ENCODE measurements at places on chromosomes 1 and 21.

- no peak for DNase-seq
Observed at GRCh38 chr1:175763797-175764196, 20.4 kb upstream of the TNR start.

DNA sequence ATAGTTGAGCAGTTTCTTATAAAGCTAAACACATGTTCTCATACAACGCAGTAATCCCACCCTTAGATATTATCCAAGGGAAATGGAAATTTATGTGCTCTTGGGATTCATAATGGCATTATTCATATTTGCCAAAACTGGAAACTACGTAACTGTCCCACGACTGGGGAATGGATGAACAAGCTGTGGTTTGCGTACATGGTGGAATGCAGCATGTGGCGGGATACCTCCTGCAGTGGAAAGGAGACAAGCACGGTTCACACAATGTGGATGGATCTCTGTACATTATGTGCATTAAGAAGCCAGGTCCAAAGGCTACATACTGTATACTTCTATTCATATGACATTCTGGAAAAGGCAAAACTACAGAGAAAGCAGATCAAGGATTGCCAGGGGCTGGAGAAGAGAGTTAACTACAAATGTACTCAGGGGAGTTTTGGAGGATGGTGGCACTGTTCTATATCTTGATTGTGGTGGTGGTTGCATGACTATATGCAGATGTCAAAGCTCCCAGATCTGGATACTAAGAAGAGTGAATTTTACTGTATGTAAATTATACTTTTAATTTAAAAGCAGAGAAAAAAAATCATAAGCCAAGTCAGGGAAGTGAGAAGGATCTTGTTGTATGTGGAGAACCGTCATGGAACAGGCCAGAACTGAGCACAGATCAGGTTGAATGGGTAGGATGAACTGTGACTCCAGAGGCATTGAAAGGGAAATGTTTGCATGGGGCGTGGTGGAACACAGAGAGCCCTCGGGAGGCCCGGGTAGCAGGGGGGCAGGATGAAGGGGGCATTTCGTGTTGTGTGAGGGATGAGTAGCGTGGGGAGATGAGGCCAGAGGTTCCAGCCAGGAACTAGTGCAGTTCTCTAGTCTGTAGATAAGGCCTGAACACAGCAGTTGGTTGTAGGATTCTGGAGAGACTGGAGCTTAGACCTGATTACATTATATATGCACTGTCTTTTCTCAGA is 90.7 kb downstream of the GALNT2 start:
- no peak for DNase-seq

- no peak for DNase-seq
Observed at GRCh38 chr1:44512313-44512885, 107.3 kb downstream of the RNF220 start.

DNA sequence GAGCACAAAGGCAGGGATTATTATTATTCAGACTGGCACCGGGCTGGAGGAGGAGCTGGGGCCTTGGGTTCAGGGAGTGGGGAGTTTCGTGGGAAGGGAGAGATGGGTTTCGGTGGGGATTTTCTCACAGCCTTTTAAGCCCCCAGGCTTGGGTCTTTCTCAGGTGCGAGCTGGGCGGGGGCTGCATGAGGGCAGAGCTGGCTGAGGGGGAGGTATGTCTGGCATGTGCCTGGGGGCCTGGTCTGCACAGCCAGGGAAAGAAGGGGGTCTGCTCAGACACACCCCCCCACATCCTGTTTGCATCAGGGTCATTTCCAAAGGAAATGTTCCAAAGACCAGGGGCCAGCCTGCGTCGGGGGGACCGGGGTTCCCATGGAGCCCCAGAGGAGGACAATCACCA is 21.6 kb downstream of the GRHL3 start:
- no peak for DNase-seq

DNA sequence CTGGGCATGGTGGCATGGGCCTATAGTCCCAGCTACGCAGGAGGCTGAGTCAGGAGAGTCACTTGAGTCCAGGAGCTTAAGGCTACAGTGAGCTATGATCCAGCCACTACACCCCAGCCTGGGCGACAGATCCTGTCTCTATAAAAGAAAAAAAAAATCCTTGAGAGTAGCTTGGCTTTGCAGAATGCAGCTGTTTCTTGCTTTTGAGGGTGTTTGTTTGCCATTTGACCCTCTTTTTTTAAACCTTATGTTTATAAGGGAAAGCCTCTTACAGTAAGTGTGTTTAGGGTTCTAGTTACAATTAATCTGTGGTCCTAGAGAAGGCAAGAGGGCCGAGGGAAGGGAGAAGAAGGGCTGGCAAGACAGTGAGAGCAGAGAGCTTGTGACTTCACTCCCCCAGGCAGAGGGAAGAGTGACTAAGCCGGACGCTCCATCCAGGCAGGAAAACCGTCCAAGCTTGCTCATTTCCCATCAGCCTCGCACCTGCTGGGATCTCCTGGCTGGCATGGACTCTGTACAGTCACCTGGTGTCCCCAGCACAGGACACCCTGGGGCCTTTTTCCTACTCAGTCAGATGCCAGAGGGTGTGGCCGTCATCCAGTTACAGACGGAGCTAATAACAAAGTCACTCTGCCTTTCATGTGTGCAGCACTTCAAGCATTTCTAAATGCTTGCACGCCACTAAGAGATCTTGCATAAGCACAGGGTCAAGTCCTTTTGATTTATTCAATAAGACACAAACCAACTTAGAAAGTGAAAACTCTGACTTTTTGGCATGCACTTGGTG is 55.5 kb upstream of the PSEN2 start:
- DNase-seq: no peak

DNA sequence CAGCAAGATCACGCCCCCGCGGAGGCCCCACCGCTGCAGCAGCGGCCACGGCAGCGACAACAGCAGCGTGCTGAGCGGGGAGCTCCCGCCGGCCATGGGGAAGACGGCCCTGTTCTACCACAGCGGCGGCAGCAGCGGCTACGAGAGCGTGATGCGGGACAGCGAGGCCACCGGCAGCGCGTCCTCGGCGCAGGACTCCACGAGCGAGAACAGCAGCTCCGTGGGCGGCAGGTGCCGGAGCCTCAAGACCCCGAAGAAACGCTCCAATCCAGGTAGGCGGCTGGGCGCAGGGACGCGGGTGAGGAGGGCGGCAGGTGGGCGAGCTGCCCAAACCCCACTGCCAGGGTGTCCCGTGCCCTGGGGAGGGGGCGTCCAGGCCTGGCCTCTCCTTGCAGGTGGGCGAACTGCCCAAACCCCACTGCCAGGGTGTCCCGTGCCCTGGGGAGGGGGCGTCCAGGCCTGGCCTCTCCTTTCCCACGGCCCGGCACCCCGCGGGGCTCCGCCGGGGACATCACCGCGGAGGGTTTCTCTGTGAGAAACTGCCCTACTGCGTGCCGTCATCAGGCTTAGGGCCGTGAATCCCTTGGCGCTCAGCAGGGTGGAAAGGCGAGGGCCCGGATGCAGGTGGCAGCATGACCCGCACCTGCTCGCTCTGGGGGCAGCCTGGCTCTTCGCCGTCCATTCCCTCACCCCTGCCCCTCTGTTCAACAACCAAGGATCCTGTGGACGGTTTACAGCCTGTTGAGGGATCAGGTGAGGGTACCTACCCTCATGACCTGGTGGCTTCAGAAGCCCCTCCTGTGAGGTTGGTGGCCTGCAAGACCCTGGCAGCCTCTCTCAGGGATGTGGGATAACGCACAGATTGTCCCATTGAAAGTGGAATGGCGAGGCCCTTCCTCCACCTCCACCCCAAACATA is 534.0 kb downstream of the KIF26B start:
- no peak for DNase-seq

DNA sequence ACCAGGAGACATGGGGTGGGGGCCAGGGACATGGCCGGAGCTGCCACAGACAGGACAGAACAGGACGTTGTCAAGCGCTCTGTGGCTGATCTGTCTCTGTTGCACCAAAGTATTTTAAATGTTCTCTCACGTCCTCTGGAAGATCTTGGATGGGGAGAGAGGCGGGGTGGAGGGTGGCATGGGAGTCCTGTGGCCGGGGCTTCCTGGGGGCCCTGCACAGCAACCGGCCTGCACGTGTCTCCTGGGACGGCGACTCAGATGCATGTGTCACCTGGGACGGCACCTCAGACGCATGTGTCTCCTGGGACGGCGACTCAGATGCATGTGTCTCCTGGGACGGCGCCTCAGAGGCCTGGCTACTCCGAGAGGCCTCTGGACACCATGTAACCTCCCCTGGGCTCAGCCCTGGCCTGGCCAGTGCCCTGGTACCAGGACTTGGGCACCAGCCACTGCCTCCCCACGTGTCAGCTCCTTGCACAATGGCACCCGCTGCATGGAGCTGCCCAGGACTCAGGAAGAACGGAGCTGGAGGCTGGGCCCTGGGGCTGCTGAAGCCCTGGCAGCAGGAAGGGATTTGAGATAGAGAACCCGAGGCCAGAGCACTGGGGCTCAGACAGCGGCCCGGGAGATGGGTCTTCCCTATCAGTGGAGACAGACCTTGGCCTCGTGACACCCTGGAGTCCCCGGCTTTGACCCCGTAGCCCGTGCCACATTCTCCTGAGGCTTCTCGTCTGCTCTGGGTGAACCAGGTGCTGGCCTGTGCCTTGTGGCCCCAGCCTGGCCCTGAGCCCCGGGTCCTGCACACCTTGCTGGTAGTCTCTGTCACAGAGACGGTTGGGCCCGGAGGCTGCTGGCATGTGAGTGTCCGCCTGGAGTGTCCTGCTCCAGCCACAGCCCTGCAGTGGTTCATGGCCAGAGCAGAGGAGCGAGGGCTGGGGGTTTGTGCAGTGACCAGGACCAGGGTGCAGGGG is 14.7 kb upstream of the SLC19A1 start:
- no peak for DNase-seq

DNA sequence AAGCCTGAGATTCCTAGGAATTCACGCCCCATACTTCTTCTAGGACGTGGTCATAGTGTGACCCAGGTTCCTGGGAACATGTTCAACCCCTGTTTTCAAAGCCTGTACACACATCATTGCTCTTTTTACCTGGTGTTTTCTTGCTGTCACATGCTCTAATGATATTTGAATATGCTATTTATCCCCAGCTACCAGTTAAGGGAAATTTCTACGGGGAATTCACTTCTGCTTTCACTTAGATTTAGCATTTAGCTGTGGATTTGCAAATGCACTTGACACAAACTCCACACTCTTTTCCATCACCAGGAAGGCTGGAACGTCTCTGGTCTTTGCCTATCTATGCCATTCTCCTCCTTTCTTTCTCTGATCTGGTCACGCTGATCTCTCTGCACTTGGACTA is 11.3 kb upstream of the SAMSN1 start:
- no peak for DNase-seq

DNA sequence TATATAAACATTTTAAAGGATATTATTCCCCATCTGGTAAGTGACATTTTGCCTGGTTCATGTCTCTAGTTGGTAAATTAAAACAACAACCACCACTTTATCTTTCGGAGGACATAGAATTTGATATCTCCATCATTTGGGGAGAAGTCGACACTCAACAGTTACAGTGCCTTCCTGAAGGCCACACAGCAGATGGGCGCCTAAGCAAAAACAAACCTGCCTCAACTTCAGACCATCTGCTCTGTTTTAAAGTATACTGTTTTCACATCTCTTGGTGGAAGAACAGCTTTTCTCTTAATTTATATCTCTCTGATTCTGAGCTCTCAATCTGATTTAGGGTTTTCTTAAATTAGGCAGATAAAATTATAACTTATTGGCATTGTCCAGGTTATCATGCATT is 282.2 kb downstream of the RYR2 start:
- no peak for DNase-seq

GRCh38 chr21:45405271-45405818 is 380 bp downstream of the COL18A1 start:
- DNase-seq: no peak

- no peak for DNase-seq
Observed at GRCh38 chr1:186113461-186113860, 261.6 kb downstream of the TPR start.

DNA sequence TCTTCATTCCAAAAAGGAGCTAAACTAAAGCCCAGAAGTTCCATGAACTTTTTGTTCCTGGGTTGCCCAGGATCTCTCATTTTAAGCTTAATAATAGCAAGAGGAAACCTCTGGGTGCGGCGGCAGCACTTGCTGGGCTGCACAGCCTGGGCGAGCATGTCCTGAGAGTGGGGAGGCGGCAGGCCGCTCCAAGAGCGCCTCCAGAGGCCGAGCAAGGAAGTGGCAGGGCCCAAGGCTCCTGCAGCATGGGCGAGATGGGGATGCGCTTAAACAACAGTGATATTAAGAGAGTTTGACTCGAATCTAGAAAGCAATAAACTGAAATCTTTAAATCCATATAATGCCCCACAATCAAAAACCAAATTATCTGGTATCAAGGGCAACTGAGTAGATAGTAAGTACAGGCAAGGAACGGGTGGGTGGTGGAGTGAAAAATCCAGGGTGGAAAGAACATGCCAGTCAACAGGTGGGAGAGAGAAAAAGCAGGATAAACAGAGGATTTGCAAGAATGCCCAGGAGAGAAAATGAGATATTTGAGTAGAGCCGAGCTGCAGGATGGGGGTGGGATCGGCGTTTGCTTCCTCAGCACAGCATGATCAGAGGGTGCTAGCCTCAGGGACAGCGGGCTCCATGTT is 14.1 kb upstream of the TNR start:
- no peak for DNase-seq

- DNase-seq: no peak
Observed at GRCh38 chr1:9558271-9558945, 19.1 kb downstream of the SLC25A33 start.
